Amygdala (tissue), 56 donors: ENCODE measurements at places on chromosomes 7 and 10.

- no peak for DNase-seq
Measured at GRCh38 chr7:141344153-141344935, 206.9 kb upstream of the AGK start.

GRCh38 chr7:70492625-70493024 is 639.3 kb upstream of the GALNT17 start:
- no peak for DNase-seq

DNA sequence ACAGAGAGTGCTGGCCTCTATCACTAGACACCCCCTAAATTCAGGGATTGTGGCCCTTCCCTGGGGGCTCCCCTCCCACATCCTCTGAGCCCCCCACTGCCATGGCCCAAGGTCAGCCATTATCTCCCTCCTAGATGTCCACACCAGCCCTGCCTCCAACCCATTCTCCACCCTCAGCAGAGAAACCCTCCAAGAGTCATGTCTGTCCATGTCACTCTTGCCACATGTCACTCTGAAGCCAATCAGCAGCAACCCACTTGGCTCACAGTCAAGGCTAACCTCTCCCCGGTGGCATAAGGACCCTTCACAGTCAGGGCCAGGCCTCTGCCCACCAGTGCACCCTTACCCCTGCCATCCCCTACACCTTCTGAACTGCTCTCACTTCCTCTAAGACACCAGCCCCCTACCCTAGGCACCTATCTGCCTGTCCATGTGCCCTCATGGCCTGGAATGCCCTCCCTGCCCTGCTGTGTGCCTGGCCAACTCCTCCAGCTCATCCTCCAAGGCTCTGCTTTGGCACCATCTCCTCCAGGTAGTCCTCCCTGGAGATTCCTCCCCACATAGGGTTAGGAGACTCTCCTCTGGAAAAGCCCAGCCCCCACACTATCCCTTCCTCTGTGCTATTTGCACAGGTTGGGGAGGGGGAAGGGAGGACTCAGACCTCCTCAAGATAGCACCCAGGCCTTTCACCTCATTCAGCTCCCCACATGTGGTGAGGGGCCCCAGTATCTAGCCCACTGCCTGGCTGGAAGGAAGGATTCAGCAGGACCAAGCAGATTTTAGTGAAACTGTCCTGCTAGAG is 83.7 kb downstream of the GRID1 start:
- no peak for DNase-seq

DNA sequence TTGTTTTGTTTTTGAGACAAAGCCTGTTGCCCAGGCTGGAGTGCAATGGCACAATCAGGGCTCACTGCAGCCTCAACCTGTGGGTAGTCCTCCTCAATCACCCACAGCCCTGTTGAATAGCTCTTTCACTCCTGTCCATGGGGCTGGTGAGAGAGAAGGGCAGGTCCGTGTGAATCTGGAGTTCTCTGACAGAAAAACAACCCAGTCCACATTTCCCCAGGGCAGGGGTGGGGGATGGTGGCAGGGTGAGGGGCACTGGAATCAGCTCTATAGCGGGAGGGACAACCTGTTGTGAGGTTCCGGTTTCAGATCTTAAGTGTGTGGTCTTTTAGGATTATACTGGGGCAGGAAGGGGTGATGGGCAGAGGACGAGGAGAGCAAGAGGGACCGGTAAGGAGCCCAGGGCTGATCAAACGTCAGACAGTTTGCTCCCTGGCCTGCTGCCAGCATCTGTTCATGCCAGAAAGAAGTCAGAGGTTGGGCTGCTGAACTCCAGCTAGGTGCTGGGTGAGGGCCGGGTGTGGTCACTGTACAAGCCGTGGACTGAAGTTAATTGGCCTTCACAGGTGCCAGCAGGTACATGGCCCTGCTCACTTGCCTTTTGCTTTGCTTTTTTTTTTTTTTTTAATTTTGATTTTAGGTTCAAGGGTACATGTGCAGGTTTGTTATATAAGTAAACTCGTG is 33.2 kb upstream of the MKRN1 start:
- no peak for DNase-seq

DNA sequence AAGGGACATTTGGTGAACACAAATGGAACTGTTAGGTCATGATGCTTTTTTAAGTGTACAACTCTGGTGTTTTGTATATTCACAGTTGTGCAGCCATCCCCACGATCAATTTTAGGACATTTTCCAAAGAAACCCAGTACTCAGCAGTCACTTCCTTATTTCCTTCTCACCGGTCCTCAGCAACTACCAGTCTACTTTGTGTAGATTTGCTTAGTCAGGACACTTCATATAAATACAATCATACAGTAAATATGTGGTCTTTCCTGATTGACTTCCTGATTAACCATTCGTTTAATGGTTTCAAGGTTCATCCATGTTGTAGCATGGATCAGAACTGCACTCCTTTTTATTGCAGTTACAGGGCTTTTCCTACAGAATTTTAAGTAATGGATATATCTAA is 14.4 kb downstream of the SGPL1 start:
- DNase-seq: no peak

GRCh38 chr10:88073682-88074081 is 210.3 kb downstream of the PTEN start:
- DNase-seq: no peak

- no peak for DNase-seq
Measured at GRCh38 chr7:49513911-49514310, 259.5 kb upstream of the VWC2 start.
